DMS53 (cell line): ENCODE measurements at places on chromosomes 3 and 15.
A peak's percentile ranks its signal among the peaks of the same experiment; 100 is the strongest.

DNA sequence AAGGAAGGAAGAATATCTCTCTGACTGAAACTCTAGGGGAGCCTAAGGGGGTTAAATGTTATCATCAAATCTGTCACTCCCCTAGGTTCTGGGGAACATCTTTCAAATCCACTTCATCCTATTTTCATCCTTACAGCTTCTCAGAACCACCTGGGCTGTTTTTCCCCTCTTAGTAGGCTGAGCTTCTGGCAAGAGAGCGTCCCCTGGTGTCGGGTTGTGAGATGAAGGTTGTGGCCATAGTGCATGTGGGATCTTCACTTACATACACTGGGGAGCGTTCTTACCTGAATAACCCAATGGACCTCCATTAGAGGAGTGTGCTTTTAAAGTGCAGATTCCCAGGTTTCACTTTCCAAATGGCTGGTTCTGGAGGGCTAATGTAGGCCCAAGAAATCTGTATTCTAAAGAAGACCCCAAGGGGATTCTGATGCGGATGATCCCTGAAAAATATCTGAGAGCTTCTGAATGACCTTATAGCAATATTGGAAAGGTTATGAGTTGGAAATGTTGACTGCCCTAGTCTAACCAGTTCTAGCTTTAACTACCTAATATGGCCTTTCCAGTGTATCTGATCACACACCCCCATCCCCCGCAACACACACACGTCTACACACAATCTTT lies 663.7 kb downstream of the AGBL1 start:
- peak; percentile 39 for DNase-seq

GRCh38 chr3:63875510-63875909 lies 11.8 kb downstream of the ATXN7 start:
- DNase-seq: no peak

DNA sequence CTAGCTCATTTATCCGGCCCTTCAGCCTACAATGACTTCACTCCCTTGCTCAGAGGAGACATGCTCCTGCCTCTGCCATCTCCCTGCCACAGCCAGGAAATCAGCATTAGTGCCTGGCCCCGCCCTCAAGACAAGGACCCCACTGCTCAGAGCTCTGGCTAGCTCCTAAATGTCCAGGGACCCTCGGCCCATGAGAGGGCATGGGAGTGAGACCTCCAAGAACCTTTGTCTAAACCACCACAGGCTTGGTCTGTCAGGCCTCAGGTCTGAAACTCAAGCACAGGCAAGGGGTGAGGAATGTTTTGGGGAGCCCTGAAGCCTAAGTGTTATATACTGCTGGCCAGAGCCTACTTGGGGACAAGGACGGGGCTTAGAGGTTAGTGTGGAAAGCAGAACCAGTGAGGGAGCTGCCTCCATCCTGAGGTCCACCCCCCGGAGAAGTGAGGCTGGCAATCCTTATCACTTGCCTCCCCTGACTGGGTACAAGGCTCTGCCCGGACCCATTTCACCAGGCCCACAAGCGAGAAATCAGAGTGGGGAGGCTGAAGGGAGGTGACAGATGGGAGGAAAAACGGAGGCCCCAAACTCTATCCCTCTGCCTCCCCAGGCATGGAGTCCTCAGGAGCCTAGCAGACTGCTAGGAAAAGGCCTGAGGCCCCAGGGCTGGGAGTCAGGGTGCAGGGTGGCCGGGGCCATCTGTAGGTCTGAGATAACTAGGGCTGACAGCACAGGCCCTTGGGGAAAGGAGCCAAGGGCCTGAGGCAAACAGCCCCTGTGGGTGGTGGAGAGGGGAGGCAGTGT lies 18.8 kb downstream of the SHF start:
- DNase-seq: no peak

GRCh38 chr15:55015093-55015445 lies 181.7 kb downstream of the RSL24D1 start:
- no peak for DNase-seq

DNA sequence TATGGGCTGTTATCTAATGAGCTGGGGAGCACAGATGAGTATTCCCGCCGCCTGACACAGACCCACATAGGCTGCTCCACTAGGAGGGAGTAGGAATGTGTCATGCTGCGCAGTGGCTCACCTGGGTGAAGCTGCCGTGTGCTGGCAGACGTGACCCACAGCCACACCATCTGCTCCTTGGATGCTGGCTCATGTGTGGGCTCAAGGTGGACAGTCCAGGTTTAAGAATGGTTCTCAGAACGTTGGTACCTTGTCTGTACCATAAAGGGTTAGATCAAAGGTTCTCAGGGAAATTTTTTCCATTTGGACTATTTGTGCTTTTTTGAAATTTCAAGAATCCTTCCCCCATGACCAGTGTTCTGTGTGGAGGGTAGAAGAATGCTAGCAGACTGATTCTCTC lies 338.9 kb upstream of the TRIM42 start:
- DNase-seq: no peak

GRCh38 chr15:90106522-90107117 lies 4.4 kb upstream of the IDH2 start:
- peak; percentile 88 for DNase-seq

DNA sequence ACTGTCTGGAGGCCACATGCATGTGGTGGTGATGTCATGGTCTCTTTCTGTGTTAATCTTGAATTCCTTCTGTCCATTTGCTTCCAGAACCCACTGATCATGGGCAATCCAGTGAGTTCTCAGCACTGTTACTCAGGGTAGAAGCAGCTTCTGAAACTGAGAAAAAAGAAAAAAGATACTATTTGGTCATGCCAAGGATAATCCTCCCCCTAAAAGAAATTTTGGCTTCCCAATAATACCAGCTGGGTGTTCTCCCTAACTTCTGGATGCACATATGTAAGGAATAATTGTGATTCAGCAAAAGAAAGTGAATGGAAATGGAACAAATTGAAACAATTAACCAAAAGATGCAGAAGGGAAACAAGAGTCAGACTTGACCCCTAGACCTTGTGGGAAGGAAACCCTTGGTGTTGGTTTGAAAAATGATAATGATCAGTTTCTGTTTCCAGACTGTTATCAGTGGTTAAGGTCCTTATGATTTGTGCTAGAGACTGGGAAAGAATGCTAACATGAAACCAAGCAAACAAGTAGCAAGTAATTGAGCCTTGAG lies 92.3 kb downstream of the RBMS3 start:
- no peak for DNase-seq

DNA sequence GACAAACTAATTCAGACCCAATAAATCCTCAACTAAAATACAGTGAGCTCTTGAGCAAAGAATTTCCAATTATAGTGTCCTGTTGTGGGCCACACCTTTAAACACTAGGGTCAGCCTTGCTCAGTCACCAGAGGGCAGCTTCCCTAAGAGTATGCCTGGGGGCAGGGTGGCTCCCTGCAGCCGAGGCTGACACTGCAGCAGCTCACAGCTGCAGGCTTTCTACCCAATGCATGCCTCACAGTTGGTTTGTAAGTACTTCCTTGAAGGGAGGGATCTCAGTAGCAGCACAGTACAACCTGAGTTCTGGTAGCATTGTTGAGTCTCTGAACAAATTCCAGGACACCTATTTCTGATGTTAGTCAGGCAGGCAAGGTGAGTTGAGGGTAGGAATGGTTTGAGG lies 335.6 kb downstream of the TUSC7 start:
- peak; percentile 72 for DNase-seq

- DNase-seq: peak; percentile 30
These were observed 15.2 kb downstream of the SSUH2 start for GRCh38 chr3:8629151-8630021.

GRCh38 chr3:140699516-140700231 lies 21.8 kb downstream of the TRIM42 start:
- DNase-seq: no peak

DNA sequence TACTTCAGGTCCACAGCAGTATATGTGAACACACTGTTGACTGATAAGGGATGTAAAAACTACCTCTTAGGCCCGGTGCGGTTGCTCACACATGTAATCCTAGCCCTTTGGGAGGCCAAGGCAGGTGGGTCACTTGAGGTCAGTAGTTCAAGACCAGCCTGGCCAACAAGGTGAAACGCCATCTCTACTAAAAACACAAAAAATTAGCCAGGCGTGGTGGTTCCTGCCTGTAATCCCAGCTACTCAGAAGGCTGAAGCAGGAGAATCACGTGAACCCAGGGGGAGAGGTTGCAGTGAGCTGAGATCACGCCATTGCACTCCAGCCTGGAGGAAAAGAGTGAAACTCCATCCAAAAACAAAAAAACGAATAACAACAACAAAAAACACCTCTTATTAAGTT lies 194.6 kb upstream of the KCNMB2 start:
- DNase-seq: no peak

DNA sequence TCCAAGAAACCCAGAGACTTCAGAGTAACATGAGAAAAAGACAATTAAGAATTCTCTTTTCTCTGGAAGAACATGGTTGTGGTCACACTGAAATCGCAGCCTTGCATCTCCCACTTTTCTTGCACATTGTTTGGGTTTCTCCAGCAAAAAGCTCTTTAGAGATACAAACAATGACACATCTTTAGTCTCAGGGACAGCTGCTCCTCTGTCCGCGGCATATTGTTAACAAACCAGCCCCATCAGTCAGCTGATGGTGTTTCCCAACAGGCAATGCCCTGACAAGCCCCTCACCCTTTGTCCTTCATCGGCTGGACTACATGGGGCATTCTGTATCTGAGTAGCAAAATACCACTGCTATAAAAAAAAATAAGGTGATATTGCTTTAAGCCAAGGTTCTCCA lies 53.4 kb downstream of the UMPS start:
- DNase-seq: no peak

DNA sequence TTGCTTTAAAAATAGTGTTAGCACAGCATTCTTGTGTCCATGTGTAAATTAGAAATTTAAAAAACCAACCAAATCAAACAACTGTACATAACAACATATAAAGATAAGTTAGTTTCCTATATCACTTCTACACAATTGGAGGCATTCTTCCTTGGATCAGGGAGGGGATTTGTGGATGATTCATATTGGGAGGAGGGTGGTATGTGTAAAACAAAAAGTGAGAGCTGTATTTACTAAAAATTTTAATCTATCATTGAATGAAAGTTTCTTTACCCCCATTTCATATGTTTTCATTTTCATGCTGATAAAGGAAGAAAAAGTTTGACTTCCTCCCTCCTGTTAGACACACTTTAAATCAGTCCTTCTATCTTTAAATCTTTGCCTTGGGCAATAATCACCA lies 325.0 kb downstream of the SATB1 start:
- DNase-seq: no peak

DNA sequence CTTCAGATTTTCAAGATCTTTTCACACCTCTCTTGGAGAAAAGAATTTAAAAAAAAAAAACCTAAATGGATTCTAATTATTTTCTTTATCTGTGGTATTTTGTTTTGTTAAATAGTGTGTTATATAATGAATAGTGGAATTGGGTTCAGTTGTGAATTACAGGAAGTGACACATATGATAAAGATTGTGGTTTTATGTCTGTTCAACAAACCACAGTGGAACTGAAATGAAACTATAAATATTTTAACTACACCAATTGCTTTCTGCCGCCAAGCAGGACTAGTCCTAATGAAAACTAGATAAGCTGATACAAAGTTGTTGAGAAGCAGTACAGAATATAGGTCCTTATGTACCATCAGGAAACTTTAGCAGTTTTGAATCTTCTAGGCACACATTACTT lies 121.6 kb downstream of the UBE2E2 start:
- DNase-seq: no peak

DNA sequence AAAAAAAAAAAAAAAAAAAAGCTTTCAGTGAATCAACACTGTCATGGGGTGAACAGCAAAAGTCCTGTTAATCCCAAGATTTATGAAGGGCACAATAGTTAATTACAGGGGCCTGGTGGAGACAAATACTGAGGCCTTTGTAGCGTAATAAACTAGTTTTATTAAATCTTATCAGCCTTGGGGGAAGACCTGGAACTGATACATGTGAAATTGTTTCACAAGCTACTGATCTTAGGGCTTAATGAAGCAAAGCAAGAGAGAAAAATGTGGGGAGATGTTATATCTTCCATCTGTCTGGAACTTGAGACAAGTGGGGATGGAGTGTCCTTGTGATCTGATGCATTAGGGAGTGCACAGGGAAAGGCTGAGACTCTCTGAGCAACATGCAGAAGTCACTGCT lies 47.9 kb upstream of the OSBPL11 start:
- no peak for DNase-seq

GRCh38 chr3:151236316-151236715 lies 33.3 kb upstream of the GPR171 start:
- DNase-seq: no peak

GRCh38 chr3:191628571-191628970 lies 167.6 kb downstream of the PYDC2 start:
- DNase-seq: no peak

DNA sequence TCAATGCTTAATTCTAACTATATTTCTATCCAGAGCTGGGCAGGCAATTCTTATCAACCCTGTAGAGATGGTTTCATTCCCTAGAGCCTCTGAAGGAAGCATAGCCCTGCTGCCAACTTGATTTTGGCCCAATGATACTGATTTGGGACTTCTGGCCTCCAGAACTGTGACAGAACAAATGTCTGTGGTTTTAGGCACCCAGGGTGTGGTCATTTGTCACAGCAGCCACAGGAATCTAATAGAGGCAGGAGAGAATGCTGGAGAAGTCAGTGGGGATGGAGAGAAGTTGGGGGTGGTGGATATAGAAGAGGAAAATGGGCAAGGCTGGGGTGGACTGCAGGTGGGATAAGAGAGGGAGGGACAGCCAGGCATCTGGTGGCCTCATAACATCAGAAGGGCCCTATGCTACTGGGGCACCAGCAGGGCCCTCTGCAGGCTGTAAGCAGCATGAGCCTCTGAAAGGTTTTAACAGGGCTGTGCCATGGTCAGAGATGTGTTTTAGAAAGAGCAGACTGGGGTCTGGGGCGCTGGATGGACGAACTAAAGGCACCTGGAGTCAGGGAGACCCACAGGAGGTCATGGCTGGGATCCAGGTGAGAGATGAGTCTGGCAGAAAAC lies 19.8 kb downstream of the MRPS11 start:
- no peak for DNase-seq

DNA sequence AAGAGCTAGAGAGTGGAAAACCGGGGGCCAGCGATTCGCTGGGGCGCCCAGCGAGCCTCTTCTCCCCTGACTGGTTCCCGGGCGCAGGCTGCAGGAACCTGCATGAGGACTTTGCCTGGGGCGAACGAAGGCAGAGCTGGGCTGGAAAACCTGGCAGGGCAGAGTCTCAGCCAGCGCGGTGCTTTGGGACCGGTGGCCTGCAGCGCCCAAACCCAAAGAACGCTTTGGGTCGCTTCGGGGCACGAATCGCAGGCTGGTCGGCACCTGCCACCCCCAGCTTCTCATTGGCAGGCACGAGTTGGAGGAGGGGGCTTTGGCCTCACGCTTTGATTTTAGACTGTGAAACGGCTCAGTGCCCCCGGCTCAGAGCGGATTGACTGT lies 3.0 kb downstream of the ONECUT1 start:
- DNase-seq: peak; percentile 76

GRCh38 chr15:100201376-100202280 lies 140.1 kb downstream of the ADAMTS17 start:
- DNase-seq: no peak
